DMS79 (cell line): ENCODE measurements at places on chromosomes 6 and 20.

DNA sequence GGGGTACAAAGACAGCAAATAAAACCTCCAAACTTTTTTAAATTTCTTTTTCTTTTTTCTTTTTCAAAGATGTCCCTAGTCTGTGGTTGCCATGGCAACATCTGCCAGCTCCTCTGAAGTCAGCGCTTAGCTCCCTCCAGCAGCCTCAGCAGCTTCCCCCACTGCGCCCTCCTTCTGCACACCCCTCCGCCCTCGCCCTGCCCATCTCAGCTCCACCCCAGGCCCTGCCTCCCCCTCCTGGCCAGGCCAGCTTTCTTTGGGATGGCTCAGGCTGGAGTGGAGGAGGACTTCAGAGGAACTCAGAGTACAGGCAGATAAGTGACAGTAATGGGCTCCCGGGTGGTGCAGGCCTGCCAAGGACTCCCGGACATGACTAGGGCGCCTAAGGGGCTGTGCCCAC is 104.6 kb downstream of the LRFN2 start:
- DNase-seq, result no peak

DNA sequence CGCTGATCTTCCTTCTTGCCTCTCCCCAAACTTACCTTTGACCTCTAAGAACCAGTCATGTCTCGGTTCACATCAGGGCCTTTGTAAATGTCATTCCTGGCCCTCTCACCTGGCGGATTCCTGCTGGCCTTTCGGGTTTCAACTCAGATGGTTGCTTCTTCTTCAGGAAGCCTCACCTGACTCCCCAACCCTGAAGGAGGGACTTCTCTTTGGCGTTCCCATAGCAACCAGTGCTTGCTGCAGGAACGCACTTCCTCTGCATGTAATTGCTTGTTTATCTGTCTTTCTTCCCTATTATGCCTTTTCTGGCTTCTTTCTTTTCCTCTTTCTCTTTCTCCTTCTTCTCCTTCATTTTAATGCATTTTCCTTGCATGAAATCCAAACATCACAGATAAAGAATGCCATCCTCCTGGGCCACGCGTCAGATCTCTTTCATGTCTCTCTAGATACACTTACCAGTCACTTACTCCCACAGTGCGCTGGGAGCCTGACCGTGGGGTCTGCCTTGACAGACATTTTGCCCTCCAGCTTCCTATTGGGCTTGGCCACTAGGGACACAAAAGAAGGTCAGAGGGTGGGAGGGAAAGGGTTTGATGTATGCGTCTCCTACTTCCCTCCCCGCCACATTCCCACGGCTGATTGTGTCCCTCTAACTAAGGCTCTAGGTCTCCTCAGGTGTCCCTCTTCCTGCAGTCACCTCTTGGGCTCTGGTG is 295.7 kb upstream of the TSHZ2 start:
- DNase-seq, result no peak

DNA sequence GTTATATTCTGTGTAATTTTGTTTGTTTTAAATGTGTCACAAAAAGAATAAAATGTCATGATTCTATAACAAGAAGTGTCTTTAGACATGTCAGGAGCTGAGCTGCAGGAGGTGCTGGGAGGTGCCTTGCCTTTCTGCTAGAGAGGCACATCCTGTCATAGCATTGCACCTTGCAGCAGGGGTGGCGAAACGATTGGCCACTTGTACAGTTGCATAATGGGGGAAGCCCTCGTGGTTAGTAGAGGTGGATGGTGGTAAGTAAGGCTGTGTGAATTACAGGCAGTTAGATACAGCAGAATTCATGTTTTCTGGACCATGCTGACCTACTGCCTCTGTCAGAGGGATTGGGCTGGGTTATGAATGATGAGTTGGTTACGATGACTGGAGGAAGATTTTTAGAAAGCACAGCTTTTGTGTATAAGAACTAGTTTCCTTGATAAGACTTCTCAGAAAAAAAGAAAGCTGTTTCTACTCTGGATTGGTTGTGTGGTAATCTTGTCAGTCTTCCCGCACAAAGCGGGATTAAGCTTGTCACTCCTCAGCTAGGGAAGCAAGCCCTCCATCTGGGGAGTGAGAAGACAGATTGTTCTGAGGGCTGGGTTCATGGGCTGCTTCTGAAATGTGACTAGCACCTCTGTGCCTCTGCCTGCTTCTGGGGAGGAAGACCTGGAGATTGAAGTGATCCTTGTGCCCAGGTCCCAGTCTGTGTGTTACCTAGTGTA is 74.9 kb downstream of the FOXO3 start:
- no peak for DNase-seq

- DNase-seq, result no peak
Measured at GRCh38 chr6:9745966-9746365, 668.9 kb downstream of the TFAP2A start.

DNA sequence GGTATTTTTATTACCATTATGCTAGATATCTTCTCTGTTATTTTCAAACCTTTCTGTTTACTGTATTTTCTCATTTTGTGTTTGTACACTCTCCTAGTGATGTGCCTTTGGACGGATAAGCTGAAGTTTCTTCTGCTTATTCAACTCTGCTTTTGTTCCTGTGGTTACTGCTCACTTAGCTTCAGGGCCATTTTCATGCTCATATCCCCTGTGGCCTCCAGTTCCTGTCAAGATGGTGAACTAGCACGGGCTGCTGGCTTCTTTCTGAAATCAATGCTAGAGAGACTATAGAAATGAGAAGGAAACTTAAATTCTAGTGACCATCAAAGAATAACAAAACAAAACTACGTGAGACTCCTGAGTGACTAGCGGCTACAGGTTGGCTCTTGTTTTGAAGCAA is 6.8 kb upstream of the CST8 start:
- no peak for DNase-seq

GRCh38 chr20:61419010-61419409 is 166.9 kb downstream of the CDH4 start:
- no peak for DNase-seq

DNA sequence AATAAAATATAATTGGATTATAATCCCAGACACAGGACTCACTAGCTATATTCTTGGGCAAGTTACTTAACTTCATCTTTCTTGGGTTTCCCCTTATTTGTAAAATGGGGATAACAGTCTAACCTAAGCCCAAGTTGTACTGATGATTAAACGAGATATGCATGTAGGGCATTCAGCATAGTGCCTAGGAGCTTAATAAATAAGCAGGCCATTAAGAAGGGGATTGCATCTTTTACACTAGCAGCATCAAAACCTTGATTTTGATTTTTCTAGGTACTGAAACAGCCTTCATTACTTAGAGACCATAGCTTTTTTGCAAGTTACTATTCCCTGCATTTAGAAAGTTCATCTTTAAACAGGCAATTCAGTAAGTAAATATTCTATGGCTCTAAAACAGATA is 2.2 kb upstream of the QKI start:
- DNase-seq, result no peak

DNA sequence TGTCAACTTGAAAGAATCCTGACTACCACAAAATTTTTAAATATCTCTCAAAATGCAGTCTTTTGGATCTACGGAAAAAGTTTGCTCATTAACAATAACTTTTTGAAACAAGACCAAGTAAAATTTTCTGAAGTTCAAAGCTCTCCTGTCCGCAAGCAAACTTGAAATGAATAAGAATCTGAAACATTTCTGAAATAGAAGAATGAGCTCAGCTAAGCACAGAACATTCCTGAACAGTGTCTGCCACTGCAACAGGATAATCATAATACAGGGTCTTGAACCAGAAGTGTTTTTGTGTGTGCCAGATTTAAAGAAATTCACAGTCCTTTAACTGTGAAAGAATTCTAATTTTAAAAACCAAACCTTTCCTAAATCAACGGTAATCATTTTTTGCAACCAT is 49.1 kb upstream of the TASP1 start:
- no peak for DNase-seq

- no peak for DNase-seq
Measured at GRCh38 chr20:47931443-47931842, 146.2 kb upstream of the SULF2 start.

DNA sequence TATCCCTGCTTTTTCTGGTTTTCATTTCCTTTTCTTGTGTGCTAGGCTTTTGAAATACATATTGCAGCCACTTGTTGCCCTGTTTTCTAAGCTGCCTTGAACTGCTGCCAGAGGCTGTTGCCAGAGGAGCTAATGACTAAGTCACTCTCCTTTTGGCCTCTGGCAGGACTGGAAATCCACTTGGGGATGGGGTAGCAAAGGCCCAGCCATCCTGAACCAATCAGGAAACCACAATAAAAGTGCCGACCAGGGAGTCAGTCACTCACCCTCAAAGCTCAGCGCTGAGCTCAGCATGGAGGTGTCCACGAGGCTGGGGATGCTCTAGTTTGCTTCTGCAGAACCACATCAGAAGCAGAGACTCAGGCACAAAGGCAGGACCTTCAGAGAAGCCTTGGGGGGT is 813.0 kb downstream of the DHX35 start:
- DNase-seq, result no peak

GRCh38 chr6:72683797-72684196 is 61.9 kb downstream of the KCNQ5 start:
- no peak for DNase-seq

GRCh38 chr6:71509191-71510005 is 220.8 kb downstream of the OGFRL1 start:
- peak; percentile 1 for DNase-seq

- no peak for DNase-seq
Measured at GRCh38 chr6:144659202-144660182, 374.4 kb downstream of the UTRN start.

GRCh38 chr20:21517566-21518277 is 3.9 kb upstream of the NKX2-2 start:
- DNase-seq, result no peak

- DNase-seq, result no peak
Measured at GRCh38 chr6:170264086-170264485, 26.8 kb downstream of the DLL1 start.

GRCh38 chr6:135212935-135213334 is 31.8 kb downstream of the MYB start:
- no peak for DNase-seq

- no peak for DNase-seq
Measured at GRCh38 chr6:29831776-29832175, 4.2 kb downstream of the HLA-G start.

- no peak for DNase-seq
Measured at GRCh38 chr20:32488066-32488838, 96.9 kb downstream of the NOL4L start.

GRCh38 chr6:95227351-95227750 is 350.0 kb upstream of the MANEA start:
- DNase-seq, result no peak

- no peak for DNase-seq
Measured at GRCh38 chr6:101760843-101761621, 367.5 kb downstream of the GRIK2 start.

- no peak for DNase-seq
Measured at GRCh38 chr20:39222101-39222500, 260.0 kb downstream of the DHX35 start.

DNA sequence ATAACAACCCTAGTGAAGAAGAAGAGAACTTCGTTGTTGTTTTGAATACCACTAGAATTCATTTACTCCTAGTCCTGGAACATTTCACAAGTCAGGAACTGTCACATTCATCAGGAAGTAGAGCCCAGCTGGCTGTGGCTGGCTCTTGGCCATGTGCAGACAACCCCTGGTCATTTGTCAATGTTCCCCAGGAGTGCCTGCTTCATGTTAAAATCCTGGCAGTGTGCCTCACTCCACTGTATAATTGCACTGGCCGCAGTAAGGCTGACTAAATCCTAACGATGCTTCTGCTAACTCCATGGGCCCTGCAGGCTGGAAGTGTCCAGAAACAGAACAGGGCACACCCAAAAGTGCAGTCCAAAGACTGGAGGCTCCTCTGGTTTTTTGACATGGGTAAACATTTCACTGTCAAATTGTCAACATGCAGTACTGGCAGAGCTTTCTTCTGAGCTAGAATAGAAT is 41.5 kb upstream of the ADGRF1 start:
- peak; percentile 32 for DNase-seq

DNA sequence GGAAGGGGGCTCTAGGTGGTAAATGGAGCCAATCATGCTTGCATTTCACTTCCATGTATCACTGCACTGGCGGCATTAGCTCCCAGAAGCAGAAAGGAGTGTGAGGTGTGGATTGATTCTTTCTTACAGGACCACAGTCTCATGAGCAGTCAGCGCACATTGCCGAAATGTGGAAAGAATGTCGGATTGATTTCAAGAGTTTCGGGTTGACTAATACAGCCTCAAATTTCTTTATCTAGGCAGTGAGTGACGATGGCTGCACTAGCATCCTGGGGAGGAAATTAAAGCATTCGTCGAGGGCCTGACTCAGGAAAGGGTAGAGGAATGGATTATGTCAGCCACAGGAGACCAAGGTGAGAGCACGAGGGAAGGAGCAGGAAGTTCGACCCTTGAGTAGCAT is 222.8 kb upstream of the CDYL start:
- no peak for DNase-seq

GRCh38 chr6:165858586-165858985 is 195.5 kb upstream of the PDE10A start:
- DNase-seq, result no peak

GRCh38 chr6:144340541-144341371 is 55.6 kb downstream of the UTRN start:
- DNase-seq, result no peak

- DNase-seq, result no peak
Measured at GRCh38 chr6:4599924-4600323, 176.3 kb upstream of the CDYL start.

- DNase-seq, result no peak
Measured at GRCh38 chr6:69917834-69918233, 51.5 kb downstream of the COL19A1 start.

GRCh38 chr6:81666481-81666880 is 86.0 kb downstream of the TENT5A start:
- DNase-seq, result no peak

DNA sequence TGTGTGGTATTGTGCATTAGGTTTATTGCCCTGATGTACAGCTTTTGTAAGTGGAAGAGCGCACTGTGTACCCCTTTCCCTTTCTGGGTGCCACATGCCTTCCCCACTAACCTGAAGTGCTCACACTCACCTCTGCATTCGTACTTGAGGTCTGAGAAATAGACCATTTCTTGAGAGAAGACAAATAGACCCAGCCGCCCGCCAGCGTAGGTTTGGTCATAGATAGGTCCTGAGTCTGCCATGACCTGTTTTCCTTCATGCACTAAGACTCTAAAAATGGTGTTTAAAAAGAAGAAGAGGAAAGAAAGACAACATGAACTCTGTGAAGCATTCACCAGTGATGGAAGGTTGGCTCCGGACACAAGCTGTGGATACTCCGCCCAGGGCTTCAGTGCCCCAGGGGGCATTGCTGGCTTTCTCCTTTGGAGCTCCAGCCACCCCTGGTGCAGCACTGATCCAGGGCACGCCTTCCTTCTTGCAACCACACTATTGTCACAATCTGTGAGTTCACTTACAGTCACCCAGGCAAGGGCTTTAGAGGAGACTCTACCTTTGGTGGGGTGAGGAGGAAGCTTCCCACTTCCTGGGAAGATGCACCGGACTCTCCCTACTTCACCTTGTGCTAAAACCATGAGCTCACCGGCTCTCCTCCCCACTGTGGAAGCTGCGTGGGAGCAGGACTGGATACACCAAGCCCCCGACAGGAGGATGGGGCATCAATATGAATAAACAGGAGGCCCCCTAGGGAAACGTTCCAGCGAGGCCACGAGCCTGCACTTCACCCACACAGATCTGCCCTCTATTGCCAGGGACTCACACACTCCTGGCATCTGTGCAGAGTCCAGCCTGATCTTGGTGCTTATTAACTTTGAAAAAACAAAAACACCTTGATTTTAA is 33.3 kb downstream of the THBS2 start:
- DNase-seq, result no peak

GRCh38 chr6:115551527-115551926 is 509.2 kb downstream of the FRK start:
- no peak for DNase-seq
